ENCODE measurements at places on chromosomes 7 and 10.

GRCh38 chr10:14032406-14032998, 298.2 kb downstream of the FRMD4A start:
- DNase-seq = peak; percentile 8

- DNase-seq = no peak
Measured at GRCh38 chr7:12415072-12415471, 11.4 kb upstream of the VWDE start.

DNA sequence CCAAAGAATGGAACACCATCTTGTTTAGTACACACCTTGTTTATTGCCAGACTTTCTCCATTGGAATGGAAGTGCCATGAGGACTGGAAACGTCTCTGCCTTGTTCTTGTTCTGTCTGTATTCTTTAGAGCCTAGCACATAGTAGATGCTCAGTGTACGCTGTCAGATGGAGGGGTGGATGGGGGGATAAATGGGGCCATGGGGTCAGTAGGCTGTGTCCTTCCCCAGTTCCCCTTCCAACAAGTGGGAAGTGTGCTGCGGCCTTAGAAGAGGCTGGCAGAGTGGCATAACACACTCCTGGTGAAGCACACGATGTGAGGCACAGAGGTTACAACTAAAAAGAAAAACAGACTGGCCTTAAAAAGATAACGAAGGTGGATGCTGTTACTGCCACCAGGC, 61.9 kb downstream of the TMEM209 start:
- no peak for DNase-seq

- DNase-seq = peak; percentile 12
Measured at GRCh38 chr10:88237896-88238614, 345.1 kb downstream of the RNLS start.

GRCh38 chr10:124279298-124279697, 139.4 kb downstream of the OAT start:
- DNase-seq = no peak

DNA sequence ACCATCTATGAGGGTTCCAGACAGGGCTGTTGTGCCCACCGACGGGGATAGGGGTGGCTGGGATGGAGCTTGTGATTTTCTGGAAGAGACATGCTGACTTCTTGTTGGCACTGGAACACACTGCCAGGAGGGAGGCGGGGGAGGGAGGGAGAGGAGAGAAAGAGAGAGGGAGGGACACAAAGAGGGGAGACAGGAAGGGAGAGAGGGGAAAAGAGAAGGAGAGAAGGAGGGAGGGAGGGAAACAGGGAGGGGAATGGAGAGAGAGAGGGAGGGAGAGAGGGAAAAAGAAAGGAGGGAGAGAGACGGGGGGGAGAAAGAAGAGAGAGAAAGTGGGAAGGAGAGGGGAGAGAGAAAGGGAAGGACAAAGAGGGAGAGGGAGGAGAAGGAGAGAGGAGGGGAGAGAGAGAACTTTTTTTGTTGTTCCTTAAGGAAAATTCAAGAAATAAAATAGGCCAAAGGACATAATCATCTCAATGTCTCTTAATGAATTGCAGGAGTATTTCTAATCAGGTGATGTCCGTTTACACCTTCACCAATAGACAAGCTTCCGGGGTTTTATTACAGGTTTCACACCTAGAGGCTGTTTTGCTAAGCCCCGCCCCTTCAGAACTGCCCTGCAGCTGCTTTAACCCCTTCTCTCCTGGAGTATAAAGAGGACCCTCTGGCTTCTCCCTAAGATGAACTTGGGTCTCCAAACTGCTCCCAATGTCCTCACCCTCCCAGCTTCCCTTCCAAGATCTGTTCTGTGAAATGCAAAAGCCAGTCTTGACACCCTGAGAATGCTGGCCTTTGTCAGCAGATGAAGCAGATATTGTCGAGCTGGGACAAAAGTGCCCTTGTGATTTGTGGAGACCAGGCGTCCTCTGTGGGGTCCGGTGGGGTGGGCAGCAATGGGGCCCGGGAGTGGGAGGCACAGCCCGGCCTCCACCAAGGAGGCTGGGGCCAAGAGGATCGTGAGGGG, 82.0 kb upstream of the GTF2IRD1 start:
- no peak for DNase-seq

- peak; percentile 47 for DNase-seq
Measured at GRCh38 chr10:59240582-59241183, 64.2 kb downstream of the PHYHIPL start.

Measured in NB4 (cell line).